Activated CD4-positive, CD25-positive, alpha-beta regulatory T cell (primary cell): ENCODE measurements at places on chromosomes 3 and 15.

- no peak for DNase-seq
These were observed 73.7 kb downstream of the FILIP1L start for GRCh38 chr3:100040451-100041225.

DNA sequence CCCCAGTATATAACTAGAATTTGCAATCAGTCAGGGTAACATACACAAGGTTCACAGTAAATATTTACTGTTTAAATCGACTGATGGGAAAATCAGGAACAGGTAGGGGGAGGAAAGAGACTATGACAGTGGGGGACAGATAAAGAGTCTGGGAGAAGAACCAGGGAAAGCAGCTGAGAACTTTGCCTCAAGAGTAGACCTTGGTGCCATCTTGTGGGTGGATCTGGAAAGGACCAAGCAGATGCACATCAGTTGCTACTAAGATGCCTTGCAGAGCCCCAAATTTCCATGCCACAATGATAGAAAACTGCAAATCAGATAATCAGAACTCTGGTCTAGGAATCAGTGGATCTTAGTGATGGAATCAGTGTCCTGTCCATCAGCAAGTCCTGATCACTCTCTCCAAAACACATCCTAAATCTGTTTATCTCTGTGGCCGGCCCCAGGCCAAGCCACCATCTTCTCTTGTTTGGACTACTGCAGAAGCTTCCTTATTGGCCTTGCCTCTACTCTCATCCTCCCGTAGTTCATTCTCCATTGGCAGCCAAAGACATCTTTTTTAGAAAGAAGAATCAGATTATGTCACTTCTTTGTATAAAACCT is 62.7 kb downstream of the PDE8A start:
- peak; percentile 11 for DNase-seq

DNA sequence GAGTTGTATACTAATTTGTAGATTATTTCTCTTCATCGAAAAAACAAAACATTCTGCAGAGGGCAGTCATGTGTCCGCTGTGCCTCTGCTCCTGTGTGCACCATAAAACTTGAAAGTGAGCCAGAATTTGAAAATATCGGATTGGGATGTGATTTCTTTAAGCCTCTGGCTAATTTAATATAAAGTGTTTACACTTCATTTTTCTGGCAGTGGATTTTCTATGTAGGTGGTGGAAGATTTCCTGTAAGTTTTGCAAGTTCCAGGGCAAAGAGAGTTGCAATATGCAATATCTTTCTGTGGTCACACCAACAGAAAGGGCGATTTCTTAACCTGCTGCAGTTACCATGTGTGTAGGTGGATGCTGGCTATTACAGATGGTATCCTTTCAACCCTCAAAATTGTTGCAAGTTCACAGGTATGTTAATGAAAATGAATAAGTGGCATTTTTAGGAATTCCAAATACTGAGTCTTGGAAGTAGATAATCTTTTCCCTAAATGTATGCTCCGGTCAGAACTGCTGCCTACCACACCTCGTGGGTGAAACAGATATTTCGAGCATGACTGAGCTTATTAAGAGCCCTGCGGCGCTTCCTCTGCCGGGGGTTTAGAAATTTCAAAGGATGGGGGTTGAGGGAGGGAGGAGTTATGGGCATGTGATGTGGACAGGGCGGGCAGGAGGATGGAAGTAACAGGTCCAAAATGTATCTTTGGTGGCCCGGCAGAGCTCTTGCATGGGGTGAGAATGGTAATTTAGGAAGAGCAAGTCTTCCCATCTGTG is 134.0 kb downstream of the PGPEP1L start:
- DNase-seq, result no peak

DNA sequence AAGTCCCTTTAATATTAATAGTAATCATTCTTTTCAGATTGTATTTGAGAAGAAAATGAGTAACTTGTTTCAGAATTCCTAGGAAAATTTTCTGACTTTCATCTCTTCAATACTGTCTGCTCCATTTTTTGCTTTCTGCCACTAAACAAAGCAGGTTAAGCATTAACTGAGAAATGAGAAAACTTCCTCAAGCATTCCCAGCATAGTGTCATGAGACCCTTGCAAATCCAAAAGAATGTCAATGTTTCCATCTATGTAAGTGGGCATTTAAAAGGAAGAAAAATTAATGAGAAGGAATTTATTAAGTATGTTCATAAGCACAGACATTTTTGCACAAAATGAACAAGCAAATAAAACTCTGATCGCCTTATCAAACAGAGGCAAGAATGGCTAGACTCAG is 148.0 kb upstream of the STRIT1 start:
- no peak for DNase-seq

GRCh38 chr15:71049706-71050422 is 65.4 kb upstream of the THSD4 start:
- no peak for DNase-seq

DNA sequence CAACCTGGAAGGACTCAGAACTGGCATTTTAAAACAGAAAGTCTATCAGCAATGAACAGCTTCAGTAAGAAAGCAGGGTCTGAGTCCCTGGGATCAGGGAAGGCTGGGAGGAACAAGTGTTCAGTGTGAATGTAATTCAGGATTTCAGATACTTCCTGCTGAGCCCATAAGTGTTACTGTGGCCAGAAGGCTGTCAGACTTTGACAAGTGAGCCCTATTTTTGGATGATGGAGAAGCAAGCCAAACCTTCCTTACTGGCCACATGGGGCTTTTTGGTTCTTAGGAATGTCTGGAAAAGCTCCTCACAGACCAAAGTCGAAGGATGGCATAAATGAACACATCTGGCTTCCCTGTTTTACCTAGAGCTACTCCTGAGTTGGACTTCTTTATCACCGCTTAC is 157.2 kb downstream of the BBX start:
- DNase-seq, result no peak

GRCh38 chr3:12663936-12664908 is at the start of gene RAF1:
Gene RAF1, minus strand, starts transcription at chr3:12664117. Its CDS starts 45,396 bp downstream, at chr3:12618721.
- peak; percentile 94 for DNase-seq

DNA sequence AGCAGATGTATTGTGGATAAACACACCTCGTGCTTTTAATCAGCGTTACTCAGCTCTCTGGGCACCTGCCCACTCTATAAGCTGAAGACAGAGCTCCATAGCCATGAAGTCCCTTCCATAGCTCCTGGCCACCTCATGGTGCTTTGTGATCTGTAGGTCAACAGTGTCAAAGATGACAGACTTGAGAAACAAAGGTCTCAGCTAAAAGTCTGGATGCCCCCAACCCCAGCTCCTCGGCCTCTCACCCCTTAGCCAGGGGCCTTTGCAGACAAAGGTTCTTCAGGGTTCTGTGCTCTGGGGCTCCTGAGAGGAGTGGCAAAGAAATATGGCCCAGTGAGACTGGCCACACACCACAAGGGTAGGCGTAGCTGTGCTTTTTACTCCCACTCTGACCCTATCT is 168.6 kb downstream of the KLF13 start:
- no peak for DNase-seq

DNA sequence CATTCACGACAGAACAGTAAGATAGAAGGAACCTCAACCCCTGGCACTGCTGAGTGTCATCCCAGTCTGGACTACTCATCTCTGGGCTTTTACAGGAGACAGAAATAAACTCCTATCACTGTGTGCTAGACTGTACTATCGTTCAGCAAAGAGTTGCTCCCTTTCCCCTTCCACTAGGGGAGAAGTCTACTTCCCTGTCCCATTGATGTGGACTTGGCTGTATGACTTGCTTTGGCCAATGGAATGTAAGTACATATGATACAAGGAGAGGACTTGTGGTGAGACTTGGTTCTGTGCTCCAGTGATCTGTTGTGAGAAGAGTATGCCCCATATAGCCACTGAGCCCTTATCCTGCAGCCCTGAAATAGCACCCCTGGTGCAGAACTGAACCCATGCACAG is 5.3 kb upstream of the KIF7 start:
- DNase-seq, result no peak

- DNase-seq, result peak; percentile 5
These were observed 23.2 kb upstream of the VILL start for GRCh38 chr3:37967260-37967881.

- DNase-seq, result no peak
These were observed 22.1 kb downstream of the AGBL1 start for GRCh38 chr15:86101818-86102217.
